Stimulated activated CD8-positive, alpha-beta memory T cell treated with anti-CD3 and anti-CD28 coated beads, Interleukin-4, amount 100 ng/mL, for 1 hour (primary cell): ENCODE measurements at places on chromosomes 2 and 18.

DNA sequence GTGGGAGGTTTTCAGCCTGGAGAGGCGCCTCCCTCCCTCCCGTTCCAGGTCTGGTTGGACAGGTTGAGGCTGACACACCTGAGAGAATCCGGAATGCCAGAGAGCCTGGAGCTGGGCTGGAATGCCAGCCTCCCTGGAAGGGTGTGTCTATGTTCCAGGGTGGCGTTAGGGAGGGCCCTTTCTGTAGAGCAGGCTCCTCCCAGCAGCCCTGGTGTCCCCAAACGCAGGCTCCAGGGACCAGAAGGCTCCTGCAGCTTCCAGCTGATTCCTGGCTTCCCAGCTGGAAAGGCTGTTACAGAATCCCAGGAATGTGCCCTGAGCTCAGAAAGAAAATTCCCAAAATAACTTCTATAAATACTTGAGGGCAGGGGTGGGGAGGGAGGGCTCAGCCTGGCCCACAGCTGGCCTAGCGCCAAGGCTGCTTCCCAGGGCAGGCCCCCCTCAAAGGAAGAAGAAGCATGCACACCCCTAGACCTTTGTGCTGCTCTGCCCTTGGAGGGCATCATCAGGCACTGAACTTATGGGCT, 85.4 kb downstream of the STPG4 start:
- no peak for DNase-seq

DNA sequence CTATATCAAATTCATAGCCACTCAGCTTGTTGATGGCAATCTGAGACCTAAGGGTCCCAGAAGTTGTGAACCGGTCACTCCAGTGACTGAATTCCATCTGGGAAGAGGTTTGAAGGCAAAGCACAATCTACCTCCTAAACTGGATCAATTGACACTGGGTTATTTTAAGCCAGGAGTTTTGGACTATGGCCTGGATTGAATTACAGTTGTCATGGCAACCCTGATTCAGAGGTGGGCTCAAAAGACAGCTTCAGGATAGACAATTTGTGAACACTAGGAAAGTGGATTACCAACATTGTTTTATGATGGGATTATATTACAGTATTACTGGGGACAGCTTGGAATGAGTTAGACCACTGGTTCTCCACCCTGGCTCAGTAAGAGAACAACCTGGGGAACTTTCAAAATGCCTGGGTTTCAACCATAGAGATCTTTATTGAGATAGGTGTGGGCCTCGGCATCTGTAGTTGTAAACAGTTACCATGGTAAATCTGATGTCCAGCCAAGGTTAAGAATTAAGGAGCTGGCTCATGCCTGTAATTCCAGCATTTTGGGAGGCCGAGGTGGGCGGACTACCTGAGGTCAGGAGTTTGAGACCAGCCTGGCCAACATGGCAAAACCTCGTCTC, 58.8 kb downstream of the MFSD6 start:
- DNase-seq = no peak

DNA sequence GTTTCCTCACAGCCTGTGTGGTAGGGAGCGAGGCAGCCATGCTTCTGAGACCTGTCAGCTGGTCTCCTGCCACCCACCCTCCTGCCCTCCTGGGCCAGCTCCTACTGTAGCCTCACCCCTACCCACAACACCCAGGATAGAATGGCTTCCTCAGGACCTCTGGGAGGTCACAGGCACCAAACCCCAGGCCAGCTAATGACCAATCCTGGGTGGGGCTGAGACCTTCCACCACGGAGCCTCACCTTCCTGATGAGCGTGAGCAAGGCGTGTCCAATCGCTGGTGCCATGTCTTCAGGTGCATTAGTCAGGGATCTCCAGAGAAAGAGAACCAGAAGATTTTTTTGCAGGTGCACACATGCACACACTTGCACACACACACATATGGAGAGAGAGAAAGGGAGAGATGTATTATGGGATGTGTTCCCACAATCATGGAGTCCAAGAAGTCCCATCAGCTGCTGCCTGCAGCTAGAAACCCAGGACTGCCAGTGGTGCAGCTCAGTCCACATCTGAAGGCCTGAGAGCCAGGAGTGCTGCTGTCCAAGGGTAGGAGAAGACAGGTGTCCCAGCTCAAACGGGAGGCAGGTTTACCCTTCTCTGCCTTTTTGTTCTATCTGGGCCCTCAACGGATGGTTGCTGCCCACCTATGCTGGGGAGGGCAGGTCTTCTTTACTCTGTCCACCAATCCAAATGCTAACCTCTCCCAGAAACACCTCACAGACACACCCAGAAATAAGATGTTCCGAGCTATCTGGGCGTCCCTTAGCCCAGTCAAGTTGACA, 70.4 kb upstream of the HDAC4 start:
- no peak for DNase-seq

DNA sequence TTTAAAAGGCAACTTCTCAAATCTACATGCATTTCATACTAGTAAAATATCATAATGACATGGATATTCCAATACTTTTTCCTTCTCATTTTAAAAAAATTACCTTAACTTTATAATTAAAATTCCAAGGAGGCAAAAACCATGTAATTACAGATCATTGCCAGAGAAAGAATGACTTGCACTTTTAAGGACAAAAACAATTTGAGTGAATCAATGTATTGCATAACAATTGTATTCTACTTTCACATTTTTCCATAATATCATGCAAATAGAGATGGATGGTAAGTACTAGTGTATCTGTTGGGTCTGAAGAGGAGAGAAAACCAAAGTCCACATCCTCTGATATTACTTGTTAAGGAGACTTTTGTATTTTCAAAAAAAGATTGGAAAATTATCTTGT, 89.5 kb upstream of the NCK2 start:
- DNase-seq = no peak

- no peak for DNase-seq
These were observed 176.4 kb downstream of the AGAP1 start for GRCh38 chr2:235669983-235670962.

DNA sequence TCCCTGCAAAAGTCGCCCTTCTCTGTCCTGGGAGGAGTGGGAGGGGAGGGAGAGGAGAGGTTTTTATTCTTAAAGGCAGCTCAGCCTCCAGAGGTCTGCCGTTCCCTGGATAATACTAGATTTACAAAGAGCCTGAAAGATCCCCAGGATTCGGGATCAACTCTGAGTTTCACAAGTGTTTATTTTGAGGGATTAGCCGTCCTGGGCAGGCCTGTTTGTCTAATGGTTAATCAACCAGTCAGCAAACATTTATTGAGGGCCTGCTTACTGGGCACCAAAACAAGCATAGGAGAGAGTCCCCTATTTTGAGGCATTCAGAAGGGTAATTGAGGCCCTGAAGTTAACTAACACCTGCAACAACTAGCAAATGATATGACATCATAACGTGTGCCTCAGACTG, 152.6 kb upstream of the SLC1A4 start:
- DNase-seq = no peak

GRCh38 chr2:20452551-20452950, 5.7 kb downstream of the RHOB start:
- DNase-seq = no peak

DNA sequence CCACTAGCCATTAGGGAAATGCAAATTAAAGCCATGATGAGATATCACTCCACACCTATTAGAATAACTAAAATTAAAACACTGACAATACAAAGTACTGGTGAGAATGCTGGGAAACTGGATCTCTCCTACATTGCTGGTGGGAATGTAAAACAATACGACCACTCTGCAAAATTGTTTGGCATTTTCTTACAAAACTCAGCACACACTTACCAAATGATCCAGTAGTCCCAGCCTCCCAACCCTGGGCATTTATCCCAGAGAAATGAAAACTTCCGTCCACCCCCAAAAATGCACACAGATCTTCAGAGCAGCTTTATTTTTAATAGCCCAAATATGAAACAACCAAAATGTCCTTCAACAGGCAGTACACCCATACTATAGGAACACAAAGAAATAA, 8.9 kb upstream of the TMSB10 start:
- DNase-seq = no peak

DNA sequence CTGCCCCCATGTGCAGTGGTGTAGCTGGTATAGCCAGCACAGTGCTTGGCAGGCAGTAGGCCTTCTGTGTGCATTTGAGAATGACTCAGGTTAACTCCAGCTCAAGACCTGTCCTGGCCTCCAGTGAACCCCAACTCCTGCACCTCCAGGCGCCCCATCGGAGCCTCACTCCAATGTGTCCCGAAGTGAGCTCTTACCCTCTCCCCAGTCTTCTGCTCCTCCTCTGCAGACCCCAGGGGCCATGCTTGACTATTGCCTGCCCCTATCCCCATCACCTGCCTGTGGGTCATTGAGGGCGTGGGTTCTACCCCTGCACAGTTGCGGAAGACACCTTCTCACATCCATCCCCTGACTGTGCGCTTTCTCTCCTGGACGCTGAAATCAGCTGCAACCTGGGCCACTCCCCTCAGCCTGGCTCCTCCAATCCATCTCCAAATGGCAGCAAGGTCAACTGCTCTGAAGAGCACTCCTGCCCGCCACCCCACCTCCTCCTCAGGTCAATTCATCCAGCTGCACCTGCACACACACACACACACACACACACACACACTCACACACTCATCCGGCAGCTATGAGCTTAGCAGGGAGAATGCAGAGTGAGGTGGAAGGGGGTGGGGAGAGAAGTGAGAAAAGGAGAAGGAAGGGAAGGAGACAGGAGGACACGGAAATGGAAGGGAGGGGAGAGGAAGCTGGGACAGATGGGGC, 130.3 kb upstream of the GLI2 start:
- DNase-seq = no peak

DNA sequence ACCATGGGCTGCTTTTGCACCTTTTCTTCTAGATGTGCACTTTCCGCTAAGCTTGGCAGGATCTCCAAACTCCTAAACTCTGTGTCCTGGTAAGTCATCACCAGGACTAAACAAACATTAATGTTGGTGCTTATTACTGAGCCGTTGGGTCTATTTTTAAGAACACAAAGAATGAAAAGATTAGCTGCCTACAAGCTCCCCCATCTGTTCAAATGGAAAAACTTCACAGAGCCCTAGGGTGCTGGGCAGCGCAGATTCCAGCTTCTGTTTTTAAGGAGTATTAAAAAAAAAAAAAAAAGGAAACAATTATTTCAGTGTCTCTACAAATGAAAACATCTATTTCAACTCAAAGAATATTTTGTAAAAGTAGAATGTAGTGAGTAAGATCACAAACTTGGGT, 97.8 kb upstream of the AQP4 start:
- no peak for DNase-seq

- no peak for DNase-seq
These were observed 438.7 kb upstream of the SALL3 start for GRCh38 chr18:78540636-78541529.

GRCh38 chr2:157785200-157785599, 90.9 kb downstream of the ACVR1 start:
- no peak for DNase-seq

DNA sequence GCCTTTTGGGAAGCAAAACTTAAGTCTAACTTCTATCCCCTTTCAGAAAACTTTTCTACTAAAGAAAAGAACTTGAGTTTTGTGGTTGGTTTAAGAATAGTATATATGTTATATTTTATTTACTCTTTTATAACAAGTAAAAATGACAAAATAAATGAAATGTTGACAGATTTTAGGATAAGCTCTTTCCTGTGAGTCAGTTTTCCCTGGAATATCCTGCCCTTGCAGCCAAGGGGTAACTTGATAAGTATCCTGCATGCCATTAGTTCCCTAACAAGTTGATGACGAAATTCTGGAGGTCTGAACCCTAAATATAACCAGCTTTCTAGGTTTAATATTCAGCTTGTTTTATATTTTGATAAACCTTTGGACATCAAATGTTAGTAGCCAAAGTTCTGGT, 7.3 kb upstream of the HTR2B start:
- DNase-seq = no peak

- no peak for DNase-seq
These were observed 38.0 kb downstream of the TSHZ1 start for GRCh38 chr18:75248426-75249174.

- no peak for DNase-seq
These were observed 894.7 kb downstream of the TMEM182 start for GRCh38 chr2:103656558-103656957.

GRCh38 chr18:25457601-25458000, 105.6 kb upstream of the ZNF521 start:
- no peak for DNase-seq

DNA sequence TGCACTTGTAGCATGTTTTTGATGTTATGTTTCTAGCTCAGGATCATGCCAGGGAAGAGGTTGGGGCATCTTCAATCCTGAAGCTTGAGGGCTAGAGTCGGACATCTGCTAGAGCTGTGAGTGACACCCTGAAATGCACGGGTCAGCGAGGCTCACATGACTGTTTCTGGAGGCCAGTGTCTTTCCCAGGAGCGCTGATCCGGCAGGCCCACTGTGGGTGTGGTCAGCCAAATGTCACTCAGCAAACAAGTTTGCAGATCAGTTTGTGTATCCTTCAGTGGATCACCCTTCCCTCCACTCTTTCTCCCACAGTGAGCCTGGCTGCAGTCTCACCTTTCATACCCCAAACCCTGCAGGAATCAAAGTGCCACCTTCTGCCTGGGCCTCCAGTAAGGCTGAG, 23.0 kb upstream of the ARHGEF4 start:
- no peak for DNase-seq

- no peak for DNase-seq
These were observed 138.7 kb downstream of the MGAT5 start for GRCh38 chr2:134392442-134393074.

DNA sequence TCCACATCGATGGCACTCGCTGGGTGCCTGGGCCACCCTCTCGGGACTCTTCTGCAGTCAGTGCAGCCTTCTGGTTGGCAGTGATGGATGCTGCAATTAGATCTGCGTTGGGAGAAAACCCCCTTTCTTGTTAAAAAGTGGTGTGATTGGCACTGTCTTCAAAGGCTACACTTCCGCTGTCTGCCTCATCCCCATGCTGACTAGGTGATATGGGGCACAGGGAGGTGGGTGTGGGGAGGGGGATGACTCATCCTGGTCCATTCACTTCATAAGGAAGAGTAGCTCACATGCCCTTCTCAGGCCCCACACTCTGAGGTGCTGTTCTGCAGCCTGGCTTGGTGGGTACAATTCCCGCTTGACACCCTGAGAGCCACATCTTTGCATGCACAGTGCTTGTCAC, 77.4 kb downstream of the THNSL2 start:
- no peak for DNase-seq

GRCh38 chr18:7575465-7576028, 8.4 kb downstream of the PTPRM start:
- DNase-seq = no peak

DNA sequence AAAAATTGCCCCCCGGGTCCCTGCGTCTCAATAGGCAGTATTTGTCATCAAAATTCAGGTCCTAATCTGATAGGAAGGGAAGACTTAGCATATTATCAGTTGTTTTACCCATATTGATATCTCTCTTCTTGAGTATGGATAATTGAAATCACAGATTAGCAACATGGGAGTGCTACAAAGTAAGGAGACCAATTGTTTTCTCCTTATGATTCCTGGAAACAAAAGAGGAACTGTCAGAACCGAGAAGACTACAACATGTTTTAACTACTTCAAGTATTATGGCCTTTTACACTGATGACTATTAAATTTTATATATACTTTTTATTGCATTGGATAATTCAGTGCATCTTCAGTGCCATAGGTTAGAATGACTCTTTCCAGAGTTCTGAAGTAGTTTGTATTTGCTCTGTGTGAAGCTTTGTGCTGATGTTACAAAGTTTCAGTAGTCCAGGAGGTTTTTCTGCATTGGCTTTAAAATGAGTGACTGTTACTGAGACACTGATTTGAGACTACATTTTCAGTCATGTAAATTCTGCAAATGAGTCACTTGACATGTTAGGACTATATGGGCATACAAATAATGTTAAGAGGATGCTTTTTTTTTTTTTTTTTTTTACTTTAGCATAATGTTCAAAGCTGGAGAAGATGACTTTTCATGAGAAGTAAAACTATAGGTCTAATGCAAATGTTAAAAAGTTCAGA, 19.7 kb upstream of the TLK1 start:
- no peak for DNase-seq

- no peak for DNase-seq
These were observed 1.7 kb upstream of the NETO1 start for GRCh38 chr18:72869226-72870185.
